ENCODE measurements at places on chromosomes 5 and 9.

DNA sequence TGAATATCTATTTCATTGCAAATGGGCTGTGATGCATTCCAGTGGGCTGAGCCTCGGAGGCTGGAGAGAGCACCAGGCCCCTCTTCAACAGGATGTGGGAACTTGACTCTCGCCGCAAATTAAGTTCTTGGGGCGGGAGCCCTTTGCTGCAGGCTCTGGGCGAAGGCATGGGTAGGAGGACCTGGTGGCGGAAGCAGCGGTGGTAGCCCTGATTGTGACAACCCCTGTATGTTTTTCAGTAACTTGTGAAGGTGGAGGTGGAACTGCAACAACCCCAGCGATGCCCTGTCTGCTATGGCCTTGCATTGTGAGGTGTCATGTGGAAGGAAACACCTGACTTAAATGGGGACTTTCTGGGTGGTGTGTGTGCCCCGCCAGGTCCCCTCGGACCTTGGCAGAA, 9.4 kb downstream of the FYB1 start:
- no peak for DNase-seq

- no peak for DNase-seq
Measured at GRCh38 chr5:76819851-76820525, 1.2 kb downstream of the F2RL1 start.

DNA sequence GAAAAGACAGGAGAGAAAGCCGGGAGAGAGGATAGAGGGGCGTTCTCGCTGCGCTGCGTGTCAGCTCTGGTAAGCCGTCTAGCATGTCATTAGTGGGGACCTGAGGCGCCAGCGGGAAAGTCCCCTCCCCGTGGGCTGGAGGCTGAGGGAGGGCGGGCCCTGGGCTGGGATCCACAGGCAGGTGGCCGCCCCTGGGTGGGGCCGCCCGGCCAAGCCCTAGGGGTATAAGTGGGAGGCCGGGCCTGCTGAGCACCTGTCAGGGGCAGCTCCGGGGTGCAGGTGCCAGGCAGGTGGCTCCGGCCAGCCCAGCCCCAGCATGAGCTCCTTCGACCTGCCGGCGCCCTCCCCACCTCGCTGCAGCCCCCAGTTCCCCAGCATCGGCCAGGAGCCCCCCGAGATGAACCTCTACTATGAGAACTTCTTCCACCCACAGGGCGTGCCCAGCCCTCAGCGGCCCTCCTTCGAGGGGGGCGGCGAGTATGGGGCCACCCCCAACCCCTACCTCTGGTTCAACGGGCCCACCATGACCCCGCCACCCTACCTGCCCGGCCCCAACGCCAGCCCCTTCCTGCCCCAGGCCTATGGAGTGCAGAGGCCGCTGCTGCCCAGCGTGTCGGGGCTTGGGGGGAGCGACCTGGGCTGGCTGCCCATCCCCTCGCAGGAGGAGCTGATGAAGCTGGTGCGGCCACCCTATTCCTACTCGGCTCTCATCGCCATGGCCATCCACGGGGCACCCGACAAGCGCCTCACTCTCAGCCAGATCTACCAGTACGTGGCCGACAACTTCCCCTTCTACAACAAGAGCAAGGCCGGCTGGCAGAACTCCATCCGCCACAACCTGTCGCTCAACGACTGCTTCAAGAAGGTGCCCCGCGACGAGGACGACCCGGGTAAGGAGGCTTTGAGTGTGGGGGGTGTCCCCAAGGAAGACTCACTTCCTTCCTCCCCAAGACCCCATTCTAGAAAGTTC, at the start of gene FOXI1:
Gene FOXI1 (plus strand): TSS at position 256 of the 970 bp plus-strand sequence. CDS start 61 bp downstream, at position 317.
- no peak for DNase-seq

DNA sequence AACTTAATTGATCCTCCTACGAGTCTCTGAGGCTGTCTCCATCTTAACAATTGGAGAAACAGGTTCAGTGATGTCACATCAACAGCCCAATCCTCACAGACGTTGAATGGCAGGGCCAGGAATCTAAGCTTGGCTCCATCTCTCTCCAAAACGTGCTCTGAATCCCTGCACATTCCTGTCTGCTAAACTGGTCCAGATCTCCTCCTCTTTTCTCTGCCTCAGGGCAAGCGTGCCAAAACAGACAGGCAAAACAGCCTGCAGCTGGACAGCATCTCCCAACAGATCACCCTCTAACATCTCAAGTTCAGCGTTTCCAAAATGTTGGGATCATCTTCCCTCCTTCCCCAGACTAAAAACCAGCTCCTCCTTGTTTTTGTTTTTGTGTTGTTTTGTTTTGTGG, 6.6 kb downstream of the FBP1 start:
- peak; percentile 11 for DNase-seq

- no peak for DNase-seq
Measured at GRCh38 chr5:158068964-158069363, 210.0 kb upstream of the CLINT1 start.

- peak; percentile 72 for DNase-seq
Measured at GRCh38 chr5:179974946-179975712, 67.4 kb upstream of the TBC1D9B start.

GRCh38 chr5:143124593-143124992, 278.9 kb downstream of the NR3C1 start:
- DNase-seq: no peak

DNA sequence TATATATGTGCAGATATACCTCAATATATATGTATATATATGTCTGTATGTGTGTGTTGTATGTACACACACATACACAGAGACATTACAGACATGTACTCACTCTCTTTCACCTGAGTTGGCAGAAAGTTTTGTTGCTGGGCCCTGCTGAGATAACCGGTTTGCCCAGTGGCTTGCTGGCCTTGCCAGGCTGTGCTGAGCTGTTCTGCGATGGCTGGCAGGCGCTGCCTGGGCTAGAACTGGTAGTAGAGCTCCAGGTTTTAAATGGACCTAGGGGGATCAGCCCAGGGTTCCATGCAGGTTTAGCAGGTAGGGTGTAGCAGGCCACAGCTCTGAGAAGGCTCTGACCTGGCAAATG, 394.3 kb downstream of the GADD45G start:
- DNase-seq: no peak

- DNase-seq: no peak
Measured at GRCh38 chr5:167259806-167260205, 1031.6 kb upstream of the WWC1 start.

- DNase-seq: no peak
Measured at GRCh38 chr5:89450149-89450538, 567.2 kb upstream of the MEF2C start.

DNA sequence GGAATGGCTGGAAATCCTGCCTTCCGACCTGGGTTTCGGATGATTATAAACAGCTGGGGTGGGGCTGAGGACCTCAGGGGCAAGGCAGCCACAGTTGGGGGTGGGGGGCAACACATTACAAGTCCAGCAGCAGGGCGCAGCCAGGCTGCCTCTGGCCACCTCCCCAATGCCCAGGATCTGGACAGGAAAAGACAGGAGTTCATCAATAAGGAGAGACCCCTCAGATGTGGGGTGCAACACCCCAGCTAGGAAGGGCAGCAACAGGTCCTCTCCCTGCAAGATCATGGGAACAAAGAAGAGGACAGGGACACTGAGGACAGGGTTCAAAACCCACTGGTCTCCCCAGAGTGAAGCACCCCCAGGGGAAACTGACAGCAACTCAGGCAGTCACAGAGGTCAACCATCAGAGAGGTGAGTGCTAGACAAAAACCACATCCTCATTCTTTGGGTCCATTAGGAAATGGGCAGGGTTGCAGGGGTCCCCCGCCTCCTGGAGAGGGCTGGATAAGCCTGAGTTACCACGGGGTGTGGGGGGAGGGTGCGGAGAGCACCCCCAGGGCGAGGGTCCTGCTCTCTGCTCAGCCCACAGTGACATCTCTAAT, 33.5 kb downstream of the SEMA4D start:
- no peak for DNase-seq

GRCh38 chr5:90096415-90097081, 313.0 kb downstream of the CETN3 start:
- peak; percentile 52 for DNase-seq

DNA sequence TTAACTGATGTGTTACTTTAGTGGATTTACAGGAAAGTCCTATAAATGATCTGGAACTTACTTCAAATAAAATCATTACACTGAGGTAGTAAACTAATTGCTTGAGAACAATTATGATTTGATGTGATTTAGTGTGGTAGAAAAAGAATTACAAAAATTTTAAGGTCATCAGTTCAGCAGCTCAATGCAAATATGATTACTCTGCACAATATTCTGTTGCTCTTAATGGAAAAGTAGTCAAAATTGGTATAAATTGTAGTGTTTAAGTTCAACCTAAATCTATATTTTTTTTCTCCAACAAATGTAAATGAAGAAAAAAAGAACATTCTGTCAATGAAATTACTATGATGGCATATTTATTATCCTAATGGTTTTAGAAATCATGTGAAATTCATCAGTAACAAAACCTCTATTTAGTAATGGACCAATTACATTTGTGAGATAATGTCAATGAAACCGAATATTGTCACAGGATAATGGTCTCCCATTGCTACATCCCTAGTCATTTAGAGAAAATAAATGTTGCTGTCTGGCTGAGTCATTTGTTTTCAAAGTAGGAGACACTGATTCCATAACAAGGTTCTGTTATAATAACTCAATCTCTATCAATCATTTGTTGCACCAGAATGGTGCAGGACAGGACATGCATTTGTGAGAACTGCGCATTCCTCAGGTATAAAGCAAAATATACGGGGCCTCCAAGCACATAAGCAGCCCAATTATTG, 177.1 kb downstream of the NFIB start:
- no peak for DNase-seq

GRCh38 chr9:133113163-133113948, 7.7 kb downstream of the RALGDS start:
- no peak for DNase-seq

GRCh38 chr5:140365941-140366340, 5.9 kb downstream of the SLC4A9 start:
- DNase-seq: no peak

- no peak for DNase-seq
Measured at GRCh38 chr5:36447776-36448175, 146.1 kb upstream of the RANBP3L start.

- DNase-seq: no peak
Measured at GRCh38 chr5:34034534-34035327, 8.3 kb downstream of the C1QTNF3 start.

GRCh38 chr5:157914151-157914788, 55.3 kb upstream of the CLINT1 start:
- no peak for DNase-seq

DNA sequence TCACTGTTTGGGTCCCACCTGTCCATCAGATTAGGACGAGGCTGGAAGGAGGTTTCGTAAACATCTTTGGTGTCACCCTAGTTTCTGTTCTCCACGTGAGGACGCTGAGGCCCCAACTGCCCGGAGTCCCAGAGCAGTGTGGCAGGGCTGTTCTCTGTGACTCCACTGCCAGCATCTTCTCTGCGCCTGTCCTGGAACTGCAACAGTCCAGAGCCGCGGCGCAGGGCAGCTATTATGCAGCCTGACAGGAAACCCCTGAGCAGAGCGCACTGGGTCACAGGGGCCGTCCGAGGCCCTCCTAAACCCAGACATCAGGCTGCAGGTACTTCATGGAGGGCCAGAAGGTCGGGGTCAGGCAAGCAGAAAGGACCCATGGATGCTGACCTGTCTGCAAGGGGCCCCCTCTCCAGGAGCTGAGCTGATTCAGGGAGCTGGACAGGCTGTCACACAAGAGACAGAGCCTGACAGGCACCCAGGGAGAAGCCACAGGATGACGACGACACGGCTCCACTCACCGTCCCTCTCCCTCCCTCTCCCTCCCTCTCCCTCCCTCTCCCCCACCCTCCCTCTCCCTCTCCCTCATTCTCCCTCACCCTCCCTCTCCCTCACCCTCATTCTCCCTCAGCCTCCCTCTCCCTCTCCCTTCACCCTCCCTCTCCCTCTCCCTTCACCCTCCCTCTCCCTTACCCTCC, 31.7 kb downstream of the DBH start:
- DNase-seq: no peak

DNA sequence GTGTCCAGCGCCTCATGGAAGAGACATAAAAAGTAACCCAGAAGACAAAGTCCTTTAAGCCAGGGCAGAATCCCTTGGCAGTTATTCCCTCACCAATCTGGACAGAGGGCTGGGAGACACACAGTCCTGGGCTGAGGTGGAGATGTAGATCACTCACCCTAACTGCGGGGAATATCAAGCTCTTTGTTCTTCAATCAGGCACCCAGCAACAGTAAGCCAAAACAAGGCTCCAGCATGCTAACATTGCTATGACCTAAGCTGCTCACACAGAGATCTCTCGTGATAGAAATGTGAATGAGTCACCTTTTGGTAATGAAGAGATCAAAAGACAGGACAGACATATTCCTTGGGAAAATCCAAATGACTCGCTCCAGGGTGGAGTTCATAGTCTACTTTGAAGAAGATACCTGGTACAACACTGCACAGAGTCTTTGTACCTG, 101.3 kb downstream of the FBN2 start:
- no peak for DNase-seq

- DNase-seq: no peak
Measured at GRCh38 chr5:11222169-11222568, 461.1 kb upstream of the DAP start.

- peak; percentile 21 for DNase-seq
Measured at GRCh38 chr5:152584103-152584502, 179.0 kb upstream of the NMUR2 start.

- DNase-seq: no peak
Measured at GRCh38 chr9:115986508-115986907, 167.1 kb upstream of the PAPPA start.

GRCh38 chr9:97555164-97555563, 53.7 kb downstream of the TMOD1 start:
- DNase-seq: no peak

GRCh38 chr5:141513627-141514329, 24.9 kb downstream of the PCDHGC5 start:
- peak; percentile 90 for DNase-seq

- peak; percentile 31 for DNase-seq
Measured at GRCh38 chr5:52840277-52841050, 52.7 kb downstream of the ITGA1 start.

DNA sequence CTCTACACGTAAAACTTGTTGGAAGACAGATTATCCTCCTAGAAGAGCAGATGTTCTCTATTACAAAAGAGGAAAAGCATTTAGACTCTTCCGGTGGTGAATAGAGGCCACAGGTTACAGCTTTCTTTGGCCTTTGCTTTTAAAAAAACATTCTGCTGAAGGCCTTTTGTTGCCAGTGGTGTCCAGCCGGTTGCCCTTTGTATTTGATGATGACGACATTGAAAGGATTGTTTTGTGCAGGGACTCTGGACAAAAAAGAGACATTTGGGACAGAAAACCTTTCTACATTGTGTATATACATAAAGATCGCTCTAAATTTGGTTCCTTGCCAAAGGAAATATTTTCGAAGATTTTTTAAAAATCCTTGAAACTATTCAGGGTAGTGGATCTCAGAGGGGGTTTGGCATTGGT, 180.3 kb downstream of the C9orf152 start:
- DNase-seq: no peak

GRCh38 chr5:67299231-67299735, 102.7 kb upstream of the CD180 start:
- no peak for DNase-seq

Measured in head of caudate nucleus (tissue), 42 donors.